ENCODE measurements at places on chromosomes 4 and X.

GRCh38 chrX:46637938-46638337, 64.4 kb downstream of the CHST7 start:
- DNase-seq = no peak

GRCh38 chrX:53073115-53073586, 9.0 kb upstream of the TSPYL2 start:
- no peak for DNase-seq

- DNase-seq = no peak
Measured at GRCh38 chr4:90318193-90318592, 191.0 kb downstream of the CCSER1 start.

DNA sequence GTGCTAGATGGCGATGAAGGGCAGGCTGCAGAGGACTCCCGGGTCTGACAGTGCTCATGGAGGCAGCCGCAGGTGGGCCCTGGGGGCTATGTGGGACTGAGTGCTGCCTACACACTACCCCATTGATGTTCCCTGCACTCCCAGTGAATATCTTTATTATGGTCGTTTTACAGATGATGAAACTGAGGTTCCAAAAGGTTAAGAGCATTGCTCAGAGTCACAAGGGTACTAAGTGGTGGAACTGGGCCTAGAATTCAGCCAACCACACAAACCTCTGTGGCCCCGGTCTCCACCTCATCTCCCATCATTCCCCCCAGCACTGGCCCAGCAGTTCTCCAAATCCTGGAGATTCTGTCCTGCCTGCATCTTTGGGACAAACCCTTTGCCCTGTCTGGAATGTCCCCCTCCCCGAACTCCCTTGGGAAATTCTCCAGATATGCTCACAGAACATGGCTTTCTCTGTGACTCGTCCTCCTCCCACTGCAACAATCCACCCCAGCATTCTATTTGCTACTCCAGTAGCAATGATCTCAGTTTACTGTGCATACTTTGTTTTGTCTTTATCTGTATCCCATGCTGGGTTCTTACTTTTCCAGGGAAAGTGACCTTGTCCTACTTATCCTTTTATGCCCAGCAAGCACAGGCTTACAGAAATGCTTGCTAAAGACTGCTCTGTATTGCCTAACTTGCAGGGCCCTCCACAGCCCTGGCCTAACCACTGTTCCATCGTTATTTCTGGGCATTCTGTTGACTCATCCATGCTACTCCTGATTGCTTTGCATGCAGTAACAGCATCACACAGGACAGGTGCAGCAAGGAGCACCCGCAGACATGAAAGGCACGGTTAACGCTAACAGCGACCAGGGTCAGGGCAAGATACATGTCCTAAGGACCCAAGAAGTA, 14.0 kb downstream of the PNMA6F start:
- DNase-seq = no peak

- DNase-seq = no peak
Measured at GRCh38 chr4:184792950-184793555, 32.7 kb downstream of the ACSL1 start.

DNA sequence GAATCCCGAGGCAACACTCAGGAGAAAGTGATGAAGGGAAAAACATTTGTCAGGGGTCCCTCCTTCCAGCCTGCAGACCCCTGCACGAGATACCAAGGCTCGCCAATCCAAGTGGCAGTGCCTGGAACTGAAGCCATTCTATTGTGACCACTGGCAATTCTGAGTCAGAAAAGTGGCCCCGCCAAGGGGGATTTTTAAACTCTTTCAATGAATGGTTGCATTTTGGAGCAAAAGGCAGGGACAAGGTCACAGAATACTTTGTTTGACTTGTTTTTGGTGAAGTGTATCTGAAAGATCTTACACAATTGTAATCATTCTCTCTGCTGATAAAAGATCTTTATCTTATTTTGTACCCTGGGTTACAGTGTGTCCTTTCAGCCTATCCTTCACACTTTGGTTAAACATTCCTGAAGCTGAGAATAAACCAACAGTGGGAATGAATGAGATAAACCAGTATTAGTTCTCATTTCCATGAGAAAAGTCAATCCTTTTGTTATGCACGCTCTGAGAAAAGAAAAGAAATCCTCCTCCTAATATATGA, 115.9 kb upstream of the PDLIM3 start:
- no peak for DNase-seq

GRCh38 chrX:24228596-24228995, 79.1 kb downstream of the ZFX start:
- no peak for DNase-seq

DNA sequence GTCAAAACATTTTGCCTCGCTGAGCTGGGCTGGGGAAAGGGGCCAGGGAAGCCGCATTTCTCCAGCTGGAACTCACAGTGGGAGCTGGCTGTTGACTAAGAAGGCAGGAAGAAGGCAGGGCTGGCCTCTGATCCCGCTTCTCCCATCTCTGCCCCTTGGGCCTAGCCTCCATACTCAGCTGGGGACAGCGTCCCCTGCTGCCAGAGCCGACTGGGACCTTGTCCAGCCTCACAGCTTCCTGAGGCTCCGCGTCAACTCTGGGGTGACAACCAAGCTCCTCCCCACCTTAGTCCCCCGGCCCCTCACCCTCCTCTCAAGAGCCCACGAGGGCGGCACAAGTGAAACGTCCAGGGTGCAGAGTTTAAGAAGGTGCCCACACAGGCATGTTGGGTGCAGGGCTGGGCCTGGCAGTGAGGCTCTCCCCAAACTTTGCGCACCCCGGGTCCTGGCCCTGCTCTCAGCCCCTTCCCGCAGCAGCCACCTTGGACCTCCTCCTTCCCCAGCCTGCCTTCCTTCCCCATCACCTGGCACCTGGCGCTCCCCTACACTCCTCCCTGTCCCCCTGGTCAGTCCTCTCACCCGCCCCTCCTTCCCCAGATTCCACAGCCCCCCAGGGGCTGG, 100.8 kb downstream of the PSAPL1 start:
- no peak for DNase-seq

DNA sequence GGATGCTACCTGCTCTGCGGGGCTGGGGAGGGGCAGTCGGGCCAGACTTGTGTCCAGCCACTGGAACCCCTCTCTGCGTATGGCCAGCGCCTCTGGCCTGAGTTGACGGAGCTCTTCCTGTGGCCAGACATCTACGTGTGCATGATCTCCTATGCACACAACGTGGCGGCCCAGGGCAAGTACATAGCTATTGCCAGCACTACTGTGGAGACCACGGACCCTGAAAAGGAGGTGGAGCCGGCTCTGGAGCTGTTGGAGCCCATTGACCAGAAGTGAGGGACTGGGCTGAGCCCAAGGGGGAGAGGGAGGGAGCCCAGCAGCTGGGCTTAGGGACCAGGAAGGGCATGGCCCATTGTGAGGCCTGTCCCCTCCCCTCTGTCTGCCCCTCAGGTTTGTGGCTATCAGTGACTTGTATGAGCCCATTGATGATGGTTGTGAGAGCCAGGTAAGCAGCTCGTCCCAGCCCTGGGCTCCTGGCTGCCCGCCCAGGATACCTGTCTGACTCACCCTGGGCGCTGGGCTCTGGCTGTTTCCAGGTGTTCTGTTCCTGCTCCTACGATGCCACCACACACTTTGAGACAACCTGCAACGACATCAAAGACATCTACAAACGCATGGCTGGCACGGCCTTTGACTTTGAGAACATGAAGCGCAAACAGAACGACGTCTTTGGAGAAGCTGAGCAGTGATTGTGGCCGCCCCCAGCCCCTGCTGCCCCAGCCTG, 1.8 kb upstream of the FAM50A start:
- DNase-seq = no peak

GRCh38 chrX:104435249-104435648, 130.8 kb upstream of the IL1RAPL2 start:
- no peak for DNase-seq

GRCh38 chr4:48225368-48226141, 44.1 kb downstream of the TEC start:
- DNase-seq = no peak

DNA sequence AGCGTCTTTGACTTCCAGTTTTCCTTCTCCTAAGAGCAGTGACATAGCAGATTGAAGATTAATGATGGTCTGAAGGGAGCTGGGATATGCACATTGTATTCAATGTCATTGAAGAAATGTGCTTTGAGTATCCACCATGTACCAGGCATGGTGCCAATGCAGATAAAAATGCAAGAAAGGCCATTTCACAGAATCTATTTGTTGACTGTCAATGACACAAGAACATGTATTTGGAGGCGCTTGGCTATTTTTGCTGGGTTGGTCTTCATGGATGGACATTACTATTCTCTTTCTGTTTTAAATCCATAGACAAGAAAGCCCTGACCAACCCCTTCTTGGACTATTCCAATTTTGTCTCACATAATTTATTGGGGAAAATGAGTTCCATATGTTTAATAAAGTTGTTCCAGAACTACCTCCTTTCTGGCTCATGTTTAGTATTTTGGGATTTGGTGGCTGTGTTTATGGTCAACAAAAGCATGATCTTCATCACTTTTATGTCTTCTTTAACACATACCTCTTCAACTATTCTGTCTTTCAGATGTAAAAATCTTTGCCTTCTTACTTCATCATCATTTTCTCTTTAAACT, 174.5 kb downstream of the CPE start:
- DNase-seq = peak; percentile 62

GRCh38 chr4:158966091-158966490, 136.8 kb upstream of the RAPGEF2 start:
- no peak for DNase-seq

DNA sequence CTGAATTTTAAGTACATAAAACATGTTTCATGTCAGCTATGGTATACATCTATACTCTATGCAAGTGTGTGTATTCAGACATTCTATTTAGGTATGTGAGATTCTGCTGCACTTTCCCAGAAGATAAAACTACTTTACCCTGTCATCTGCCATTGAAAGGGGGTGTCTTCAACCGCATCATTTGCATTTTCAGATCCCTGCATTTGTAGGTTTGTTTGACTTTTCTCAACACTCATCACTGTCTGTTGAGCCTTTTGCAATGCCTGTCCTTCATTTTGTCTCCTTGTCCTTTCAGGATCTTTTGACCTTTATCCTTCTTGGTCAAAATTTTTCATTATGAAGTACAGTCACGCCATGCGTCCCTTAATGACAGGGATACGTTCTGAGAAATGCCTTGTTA, 103.5 kb downstream of the TMA16 start:
- DNase-seq = no peak

GRCh38 chrX:9134366-9134765, 100.4 kb upstream of the FAM9B start:
- peak; percentile 20 for DNase-seq

- DNase-seq = no peak
Measured at GRCh38 chr4:108118505-108118904, 50.2 kb downstream of the LEF1 start.

- no peak for DNase-seq
Measured at GRCh38 chrX:10769195-10769594, 148.8 kb upstream of the MID1 start.

DNA sequence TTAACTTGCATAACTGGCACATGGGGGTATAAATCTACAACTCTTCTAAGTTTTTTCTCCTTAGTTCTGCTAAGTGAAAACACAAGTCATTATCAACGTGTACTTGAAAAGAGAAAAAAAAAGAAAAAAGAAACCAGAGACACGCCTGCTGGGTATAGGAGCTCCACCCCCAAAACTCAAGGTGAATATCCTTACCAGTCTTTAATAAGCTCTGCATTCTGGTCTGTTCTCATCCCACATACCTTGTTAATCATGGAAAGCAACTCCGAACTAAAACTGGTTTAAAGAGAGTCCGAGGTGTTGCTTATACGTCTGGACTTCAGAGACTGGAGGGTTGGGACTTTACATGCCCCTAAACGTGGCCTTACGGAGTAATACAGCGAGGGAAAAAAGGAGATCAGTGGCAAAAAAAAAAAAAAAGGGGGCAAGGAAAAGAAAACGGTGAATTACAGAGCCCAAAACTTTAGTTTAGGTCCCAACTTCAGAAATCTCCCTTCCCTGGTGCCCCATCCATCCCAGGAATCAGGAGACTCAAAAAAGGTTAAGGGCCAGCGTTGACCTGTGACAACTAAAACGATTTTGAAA, 1.0 kb downstream of the PGRMC2 start:
- no peak for DNase-seq

- peak; percentile 89 for DNase-seq
Measured at GRCh38 chr4:22515888-22516541, at the start of gene ADGRA3. ADGRA3 (minus strand) TSS chr4:22516066; CDS start chr4:22515784, 282 bp downstream.

GRCh38 chr4:99025506-99025905, 30.0 kb downstream of the METAP1 start:
- DNase-seq = no peak

GRCh38 chrX:12441381-12442128, 303.3 kb downstream of the FRMPD4 start:
- DNase-seq = peak; percentile 74

DNA sequence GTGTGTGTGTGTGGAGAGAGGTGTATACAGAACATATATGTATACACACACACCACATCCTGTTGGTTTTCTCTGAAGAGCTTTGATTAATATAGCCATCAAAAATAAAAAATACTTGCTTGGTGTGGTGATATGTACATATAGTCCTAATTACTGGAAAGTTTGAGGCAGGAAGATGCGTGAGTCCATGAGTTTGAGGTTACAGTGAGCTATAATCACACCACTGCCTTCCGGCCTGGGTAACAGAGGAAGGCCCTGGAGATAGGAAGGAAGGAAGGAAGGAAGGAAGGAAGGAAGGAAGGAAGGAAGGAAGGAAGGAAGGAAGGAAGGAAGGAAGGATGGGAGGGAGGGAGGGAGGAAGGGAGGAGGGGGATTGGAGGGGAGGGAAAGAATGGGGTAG, 360.4 kb upstream of the CPEB2 start:
- no peak for DNase-seq

DNA sequence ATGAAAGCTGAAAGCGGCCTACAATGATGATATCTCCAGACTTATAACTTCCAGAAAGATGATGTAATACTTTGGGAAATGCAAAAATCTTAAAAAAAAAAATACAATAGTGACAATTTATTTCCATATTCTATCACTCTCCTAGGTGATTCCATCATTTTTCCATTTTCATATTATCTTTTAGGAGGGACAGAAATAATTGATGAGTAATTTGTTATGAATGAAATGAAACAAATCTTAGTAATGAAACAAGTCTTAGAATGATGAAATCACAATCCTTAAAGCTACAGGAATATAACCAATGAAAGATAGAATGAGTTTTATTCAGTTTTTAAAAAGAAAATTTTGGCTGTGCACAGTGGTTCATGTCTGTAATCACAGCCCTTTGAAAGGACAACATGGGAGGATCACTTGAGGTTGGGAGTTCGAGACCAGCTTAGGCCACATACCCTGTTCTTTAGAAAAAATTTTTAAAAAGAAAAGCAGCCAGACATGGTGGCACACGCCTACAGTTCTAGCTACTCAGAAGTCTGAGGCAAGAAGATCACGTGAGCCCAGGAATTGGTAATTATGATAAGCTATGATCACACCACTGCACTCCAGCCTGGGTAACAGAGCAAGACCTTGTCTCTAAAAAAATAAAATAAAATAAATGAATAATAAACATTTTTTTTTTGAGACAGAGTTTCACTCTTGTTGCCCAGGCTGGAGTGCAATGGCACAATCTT, 21.7 kb downstream of the CLOCK start:
- no peak for DNase-seq

DNA sequence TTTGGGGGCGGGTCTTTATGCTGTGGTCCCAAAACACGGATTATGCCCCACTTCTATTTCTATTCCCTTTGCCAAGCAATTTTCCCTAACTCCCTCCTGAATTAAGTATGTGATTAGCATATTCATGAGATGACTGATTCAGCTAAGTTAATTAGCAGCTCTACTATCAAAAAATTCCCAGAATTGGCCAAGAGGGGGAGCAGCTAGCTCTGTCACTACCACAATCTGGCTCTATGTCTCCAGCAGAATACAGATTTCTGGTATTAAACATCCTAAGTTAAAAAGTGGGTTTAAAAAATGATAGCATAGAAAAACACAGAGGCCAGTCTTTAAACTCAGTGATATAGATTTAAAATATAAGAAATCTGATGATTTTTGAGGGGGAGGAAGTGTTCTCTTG, 80.3 kb downstream of the GPC4 start:
- DNase-seq = peak; percentile 49

GRCh38 chrX:84729809-84730208, 227.6 kb upstream of the HDX start:
- peak; percentile 8 for DNase-seq
